ENCODE measurements at places on chromosomes 1 and 21.

DNA sequence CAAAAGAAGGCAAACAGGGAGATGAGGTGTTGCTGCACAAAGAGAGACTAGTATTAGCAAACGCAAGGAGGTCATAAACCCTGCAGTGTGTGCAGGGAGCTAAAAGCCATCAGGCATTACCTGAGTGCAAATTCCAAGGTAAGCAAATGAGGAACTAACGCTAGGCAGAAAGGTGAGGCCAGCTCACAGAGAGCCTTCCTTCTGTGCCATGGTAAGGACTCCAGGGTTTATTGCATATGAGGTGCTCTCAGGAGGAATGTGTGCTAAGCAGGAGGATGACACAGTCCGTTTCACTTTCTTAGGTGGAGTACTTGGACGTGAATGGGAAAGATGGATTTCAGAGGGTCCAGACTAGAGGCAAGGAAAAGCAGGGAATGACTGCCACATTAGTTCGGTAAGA, 44.6 kb upstream of the MYBPHL start:
- no peak for DNase-seq

- no peak for DNase-seq
Measured at GRCh38 chr1:50348449-50349241, 74.6 kb downstream of the DMRTA2 start.

DNA sequence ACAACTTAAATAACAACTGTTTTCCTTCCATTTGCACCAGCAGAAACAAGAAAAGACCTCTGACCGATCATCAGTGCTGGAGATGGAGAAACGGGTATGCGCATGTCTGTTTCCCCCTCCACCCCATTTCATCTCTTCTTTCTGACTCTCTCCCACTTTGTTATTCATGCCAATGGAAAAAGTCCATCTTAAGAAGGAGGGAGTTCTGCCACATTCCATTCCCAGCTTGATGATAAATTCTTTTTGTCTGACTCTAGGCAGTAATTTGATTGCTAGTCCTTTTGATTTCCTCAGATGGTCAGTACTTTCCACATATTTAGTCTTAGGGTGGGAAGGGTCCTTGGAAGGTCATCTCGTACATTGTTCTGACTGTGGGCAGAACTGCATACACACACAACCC, 142.5 kb downstream of the SYT2 start:
- DNase-seq: no peak

DNA sequence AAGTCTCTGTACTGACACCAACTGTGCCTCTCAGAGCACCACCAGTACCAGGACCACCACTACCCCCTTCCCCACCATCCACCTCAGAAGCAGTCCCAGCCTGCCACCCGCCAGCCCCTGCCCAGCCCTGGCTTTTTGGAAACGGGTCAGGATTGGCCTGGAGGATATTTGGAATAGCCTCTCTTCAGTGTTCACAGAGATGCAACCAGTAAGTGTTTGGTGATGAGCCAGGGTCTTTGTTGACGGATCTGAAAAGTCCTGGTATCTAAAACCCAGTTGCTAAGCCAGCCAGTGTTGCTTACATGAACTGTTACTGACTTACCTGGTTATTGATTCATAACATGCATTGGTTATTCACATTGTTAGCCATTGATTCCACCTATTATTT, 1.1 kb downstream of the C1orf56 start:
- DNase-seq: no peak

- DNase-seq: no peak
Measured at GRCh38 chr1:155970531-155971167, 7.7 kb downstream of the ARHGEF2 start.

DNA sequence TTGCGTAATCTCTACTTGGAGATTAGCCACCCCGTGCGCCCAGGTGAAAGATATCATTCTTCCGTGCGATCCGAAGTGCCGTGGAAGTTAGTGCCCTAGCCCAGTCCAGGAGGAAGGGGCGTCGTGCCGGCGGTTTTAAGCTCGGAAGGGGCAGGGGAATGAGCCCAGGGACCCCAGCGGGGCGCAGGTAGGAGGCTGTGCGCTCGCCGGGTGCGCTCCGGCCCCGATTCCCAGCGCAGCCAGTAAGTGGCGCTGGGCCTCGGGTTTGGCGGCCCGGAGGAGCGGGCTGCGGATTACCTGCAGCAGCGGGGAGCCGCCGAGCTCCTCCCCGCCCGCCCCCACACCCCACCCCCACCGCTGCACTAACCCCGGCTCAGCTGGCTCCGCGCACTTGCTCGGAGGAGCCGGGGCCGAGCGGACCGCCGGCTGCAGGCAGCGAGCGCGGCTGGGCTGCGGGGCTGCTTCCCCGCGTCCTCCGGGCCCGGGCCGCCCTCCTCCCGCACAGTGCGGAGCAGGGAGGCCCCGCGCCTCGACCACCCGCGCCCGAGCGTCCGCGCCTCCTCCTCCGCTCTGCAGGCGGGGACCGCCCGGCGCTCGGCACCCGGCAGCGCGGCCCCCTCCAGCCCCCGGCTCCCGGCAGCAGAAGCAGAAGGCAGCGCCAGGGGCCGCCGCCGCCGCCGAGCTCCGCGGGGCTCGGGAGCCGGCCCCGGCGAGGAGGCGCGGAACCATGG, at the start of gene RYR2:
TSS of gene RYR2 (plus strand) at position 390 of the 731 bp plus-strand sequence. CDS start at position 728, 338 bp downstream.
- DNase-seq: no peak

GRCh38 chr21:39502631-39503030, 50.9 kb downstream of the SH3BGR start:
- DNase-seq: no peak

DNA sequence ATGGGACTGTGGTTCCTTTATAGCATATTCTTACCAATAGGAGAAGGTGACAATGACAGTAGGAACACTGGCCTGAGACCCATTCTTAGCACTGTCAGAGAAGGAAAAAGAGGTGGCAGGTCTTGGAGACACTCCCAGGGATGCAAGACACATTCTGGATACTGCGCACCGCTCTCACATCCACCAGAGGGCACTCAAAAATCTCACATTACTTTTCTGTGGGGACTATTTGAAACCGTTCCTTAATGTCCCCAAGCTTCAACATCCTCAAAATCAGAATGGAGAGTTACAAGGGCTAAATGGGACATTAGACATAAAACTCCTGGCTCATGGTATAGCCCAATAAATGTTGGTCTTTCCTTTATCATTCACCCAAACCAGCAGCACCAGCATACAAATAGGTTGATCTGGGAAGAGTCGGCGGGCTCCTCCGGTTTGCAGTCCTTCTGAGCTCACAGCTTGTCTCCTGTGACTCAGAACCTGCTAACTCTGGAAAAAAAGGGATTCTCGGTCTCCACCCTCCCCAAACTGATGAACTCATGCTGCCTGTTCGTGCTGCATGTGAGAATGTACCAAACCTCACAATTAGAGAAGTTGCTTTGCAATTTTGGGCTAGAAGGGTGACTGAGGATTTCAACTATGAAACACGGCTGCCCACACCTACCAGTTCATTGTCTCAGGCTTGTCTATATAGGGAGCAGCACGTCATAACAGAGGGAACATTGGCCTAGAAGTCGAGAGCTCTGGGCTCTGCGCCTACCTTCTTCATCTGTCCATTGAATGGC, 40.2 kb downstream of the IL12RB2 start:
- no peak for DNase-seq

- DNase-seq: no peak
Measured at GRCh38 chr1:242002510-242002909, 3.6 kb upstream of the MAP1LC3C start.

DNA sequence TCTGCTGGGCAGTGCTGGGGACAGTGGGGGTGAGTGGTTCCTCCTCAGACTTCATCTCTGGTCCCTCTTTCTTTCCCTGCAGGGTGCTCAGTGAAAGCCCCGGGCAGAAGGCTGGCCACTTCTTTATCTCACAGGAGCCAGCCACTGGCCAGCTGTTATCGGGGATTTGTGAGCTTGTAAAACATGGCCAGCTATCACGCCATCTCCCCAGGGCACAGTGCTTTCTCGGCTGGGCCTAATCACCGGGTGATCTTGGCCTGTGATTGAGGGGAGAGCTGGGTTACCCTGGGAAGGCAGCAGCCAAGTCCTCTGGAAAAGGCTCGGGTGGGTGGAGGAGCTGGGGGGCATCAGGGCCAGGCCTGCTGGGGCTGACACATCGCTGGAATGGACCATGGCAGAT, 83.0 kb downstream of the IGSF21 start:
- no peak for DNase-seq

GRCh38 chr1:9838946-9839345, 15.2 kb upstream of the CLSTN1 start:
- no peak for DNase-seq

- no peak for DNase-seq
Measured at GRCh38 chr1:107952989-107953388, 12.0 kb downstream of the VAV3 start.

GRCh38 chr1:162035241-162035640, 11.6 kb upstream of the OLFML2B start:
- no peak for DNase-seq

DNA sequence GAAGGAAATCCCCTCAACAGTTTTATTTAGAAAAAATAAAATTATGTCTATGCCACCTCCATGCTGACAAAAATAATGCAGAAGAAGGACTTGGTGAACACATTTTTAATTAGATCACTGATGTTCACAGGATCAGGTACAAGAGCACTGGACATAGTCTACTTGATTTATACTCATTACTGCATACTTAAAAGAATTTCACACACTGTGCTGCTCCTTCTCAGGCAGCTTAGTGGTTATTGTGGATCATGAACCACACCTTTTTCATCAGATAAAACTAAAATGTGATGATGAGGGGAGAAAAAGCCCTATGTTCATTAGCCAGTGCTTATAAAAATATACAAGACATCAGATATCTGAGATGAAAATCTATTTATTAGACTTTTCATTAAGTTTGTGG, 103.3 kb upstream of the DPH5 start:
- no peak for DNase-seq

DNA sequence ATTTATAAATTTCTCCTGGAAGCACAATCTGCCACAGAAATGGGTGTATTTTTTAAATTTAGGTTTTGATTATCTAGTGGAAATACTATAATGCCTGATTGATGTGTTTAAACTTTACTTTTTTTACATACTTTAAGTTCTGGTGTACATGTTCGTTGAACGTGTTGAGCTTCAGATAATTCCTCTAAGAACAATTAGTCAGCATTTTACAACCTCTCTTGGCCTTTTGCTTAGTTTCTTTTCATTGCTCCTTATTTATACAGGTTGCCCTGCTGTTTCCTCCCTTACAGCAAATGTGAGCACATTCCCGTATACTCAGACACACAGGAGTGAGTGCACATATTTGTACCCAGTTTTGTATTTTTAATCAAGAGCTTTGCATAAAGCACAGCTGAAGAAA, 1038.9 kb downstream of the BRINP3 start:
- DNase-seq: no peak

- no peak for DNase-seq
Measured at GRCh38 chr1:72827278-72827677, 544.9 kb upstream of the NEGR1 start.

DNA sequence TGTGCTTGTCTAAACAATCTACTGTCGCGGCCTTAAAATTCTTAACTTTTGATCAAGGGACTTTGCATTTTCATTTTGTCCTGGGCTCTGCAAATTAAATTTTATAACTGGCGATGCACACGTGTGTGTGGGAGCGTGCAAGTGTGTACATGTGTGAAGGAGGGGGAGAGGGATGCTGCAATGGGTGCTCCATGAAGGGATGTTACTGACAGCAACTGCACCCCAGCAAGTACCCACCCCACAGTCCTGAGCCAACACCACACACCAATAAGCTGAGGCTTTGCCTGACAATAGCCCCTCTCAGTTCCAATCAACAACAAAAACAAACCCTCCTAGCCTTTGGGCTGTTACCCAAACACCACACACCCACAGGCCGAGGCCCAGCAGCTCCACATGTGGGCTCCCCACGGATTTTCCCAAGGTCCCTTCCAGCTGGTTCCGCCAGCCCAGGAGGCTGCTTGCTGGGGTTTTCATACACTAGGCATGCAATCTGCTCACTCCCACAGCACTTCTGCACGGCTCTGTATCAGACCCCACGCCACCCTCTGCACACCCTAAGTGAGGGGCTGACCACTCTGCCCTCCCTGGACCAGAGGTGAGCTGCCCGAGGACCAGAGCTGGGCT, 32.8 kb upstream of the IFFO2 start:
- DNase-seq: no peak
